Activated CD4-positive, alpha-beta T cell treated with anti-CD3 and anti-CD28 coated beads, Interleukin-2, amount 10 ng/mL, durations not matched to agents 24 days and 14 days (primary cell): ENCODE measurements at places on chromosomes 1 and 21. TPM values are rescaled to one million over a fixed set of nuclear protein-coding genes. Genes with fewer than 3 reads are reported as not detected.
A peak's percentile ranks its signal among the peaks of the same experiment; 100 is the strongest.

- no peak overlapping the region for H3K4me3 ChIP-seq
- no peaks in the 10 kb centered on the region for H3K4me1 ChIP-seq
- H3K27me3 ChIP-seq = no peaks in the 10 kb centered on the region
- H3K36me3 ChIP-seq = no peaks in the 10 kb centered on the region
- DNase-seq = no peak
These were observed 177.2 kb upstream of the C8B start for GRCh38 chr1:57142999-57143398.

DNA sequence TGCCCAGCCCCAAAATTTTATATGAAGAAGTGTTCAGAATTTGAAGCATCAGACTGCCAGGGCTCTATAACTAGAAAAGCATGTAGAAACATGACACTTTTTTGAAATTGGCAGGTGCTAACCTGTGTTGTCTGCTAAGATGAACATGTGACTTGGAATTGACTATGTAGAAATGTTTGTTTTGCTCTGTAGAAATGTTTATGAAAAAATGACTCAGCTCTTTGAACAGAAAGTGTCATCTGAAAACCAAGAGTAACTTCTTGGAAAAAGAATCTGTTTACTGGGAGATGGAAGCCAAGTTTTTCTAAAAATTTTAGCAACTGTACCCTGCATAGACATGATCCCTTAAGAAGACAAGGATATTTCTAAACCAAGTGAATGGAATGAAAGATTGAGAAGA lies 59.2 kb downstream of the LHX9 start:
- no peaks in the 10 kb centered on the region for H3K36me3 ChIP-seq
- DNase-seq = no peak
- H3K4me1 ChIP-seq = peaks cover 13% of the 10 kb centered on the region
- no peak overlapping the region for H3K4me3 ChIP-seq
- peaks cover 9% of the 10 kb centered on the region for H3K27me3 ChIP-seq
- H3K27ac ChIP-seq = no peak overlapping the region

DNA sequence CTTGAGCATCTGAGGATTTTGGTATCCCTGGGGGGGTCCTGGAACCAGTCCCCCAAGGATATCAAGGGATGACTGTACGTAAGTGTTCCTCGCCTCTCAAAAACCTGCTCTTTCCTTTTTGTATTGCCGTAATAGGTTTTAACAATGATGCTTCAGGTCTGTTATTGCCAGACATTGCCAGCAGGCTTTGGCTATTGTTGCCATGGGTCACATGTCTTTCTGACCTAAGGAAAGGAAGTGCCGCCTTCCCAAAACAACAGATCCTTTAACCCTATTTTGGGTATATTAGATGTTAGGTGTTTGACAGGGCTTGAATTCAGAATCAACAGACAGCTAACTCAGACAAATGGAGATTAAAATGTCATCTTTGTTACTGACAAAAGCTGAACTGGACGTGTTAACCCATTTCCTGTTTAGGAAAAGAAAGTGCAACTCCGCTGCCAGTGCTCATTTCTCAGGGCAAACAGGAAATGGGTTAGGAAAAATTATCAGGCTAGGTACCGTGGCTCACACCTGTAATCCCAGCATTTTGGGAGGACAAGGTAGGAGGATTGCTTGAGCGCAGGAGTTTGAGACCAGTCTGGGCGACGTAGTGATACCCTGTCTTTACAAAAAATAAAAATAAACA lies 12.4 kb upstream of the PRPF38B start:
- peaks cover 8% of the 10 kb centered on the region for H3K27me3 ChIP-seq
- H3K27ac ChIP-seq = no peak overlapping the region
- peak overlapping the region; percentile 28 for H3K4me3 ChIP-seq
- H3K4me1 ChIP-seq = peaks cover 9% of the 10 kb centered on the region

DNA sequence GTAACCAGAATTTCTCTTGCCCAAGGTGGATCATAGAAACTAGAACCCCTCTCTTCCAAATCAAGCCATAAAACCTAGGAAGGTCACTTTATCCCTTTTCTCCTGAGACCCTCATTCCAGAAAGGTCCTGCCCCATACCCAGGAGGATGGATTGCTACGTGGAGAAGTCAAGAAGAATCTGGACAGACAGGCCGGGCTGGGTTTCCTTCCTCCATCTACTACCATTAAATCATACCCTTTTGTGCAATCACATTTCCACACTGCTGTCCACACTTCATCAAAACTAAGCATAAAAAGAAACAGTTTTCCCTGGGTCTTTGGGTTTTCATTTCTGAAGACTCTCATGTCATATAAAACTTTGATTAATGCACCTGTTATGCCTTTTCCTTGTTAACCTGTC lies 65.4 kb downstream of the C21orf91 start:
- H3K36me3 ChIP-seq = no peaks in the 10 kb centered on the region
- H3K4me3 ChIP-seq = no peak overlapping the region
- no peak overlapping the region for H3K27ac ChIP-seq
- no peak for DNase-seq
- H3K27me3 ChIP-seq = peaks cover 2% of the 10 kb centered on the region

GRCh38 chr21:45475004-45475685 lies 67.1 kb downstream of the SLC19A1 start:
- H3K27ac ChIP-seq = no peak overlapping the region
- no peak overlapping the region for H3K4me3 ChIP-seq
- no peaks in the 10 kb centered on the region for H3K27me3 ChIP-seq

The TNFRSF14 gene
- 207 and 209 TPM in 2 replicates for total RNA-seq

GRCh38 chr1:225879521-225880221 lies 2.5 kb downstream of the TMEM63A start:
- H3K4me1 ChIP-seq = peaks cover 59% of the 10 kb centered on the region
- peak; percentile 65 for DNase-seq
- peaks cover 31% of the 10 kb centered on the region for H3K36me3 ChIP-seq
- H3K27ac ChIP-seq = peak overlapping the region; percentile 68
- H3K27me3 ChIP-seq = peaks cover 8% of the 10 kb centered on the region
- H3K4me3 ChIP-seq = peak overlapping the region; percentile 85

The DMBX1 gene
- total RNA-seq = 0.07 TPM in 1 of 2 replicates, not detected in the other

DNA sequence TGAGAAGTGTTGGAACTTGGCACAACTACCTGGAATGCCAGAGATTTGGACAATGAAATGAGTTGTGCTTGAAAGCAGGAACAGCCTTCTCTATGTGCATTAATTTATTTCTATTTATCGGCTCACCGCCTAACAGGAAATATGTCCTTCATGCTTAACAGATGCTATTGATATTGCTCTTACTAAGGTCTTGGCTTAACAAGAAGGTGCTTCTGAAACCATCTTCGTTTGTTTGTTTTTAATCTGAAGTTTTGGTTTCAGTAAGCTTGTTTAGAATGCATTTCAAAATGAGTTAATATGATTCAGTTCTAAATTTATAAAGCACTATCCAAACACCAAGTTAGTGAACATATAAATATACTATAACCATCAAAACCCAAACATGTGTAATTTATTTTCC lies 898.3 kb upstream of the B3GALT2 start:
- H3K27ac ChIP-seq = no peak overlapping the region
- H3K4me3 ChIP-seq = no peak overlapping the region
- no peaks in the 10 kb centered on the region for H3K4me1 ChIP-seq
- H3K36me3 ChIP-seq = no peaks in the 10 kb centered on the region

GRCh38 chr1:7292714-7293419 lies 478.2 kb upstream of the VAMP3 start:
- H3K27me3 ChIP-seq = no peaks in the 10 kb centered on the region
- no peak overlapping the region for H3K27ac ChIP-seq
- H3K4me1 ChIP-seq = no peaks in the 10 kb centered on the region
